ENCODE measurements at places on chromosomes 2 and 18.

DNA sequence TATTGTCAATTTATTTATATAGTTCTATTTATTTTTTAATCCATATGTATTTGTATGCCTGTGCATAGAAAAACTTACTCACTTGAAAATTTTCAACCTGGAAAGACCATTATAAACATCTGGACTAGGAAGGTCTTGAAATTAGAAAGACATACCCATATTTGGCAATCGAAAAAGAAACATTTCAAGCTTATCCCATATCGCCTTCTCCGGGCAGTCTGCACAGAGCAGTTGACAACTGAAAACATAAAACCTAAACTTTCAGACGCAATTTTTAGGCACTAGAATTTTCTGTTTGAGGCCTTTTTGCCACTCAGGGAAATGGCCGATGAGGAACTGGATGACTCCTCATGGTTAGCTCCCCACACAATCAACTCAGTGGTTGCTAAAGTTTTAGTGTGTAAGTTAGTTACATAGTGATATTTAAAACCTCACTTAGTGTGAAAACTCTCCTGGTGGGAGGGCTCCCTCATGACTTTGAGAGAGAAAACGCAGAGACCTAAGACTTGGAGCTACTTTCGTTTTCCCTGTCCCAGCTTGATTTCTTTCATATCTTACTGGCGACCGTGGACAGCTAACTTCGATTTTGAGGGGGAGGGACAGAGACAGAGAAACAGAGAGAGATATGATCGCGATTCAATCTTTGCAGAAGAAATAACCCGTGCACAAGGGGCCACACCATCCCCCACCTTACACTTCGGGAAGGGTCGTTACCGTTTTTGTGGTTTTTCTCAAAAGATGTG, 3.2 kb upstream of the HOXD12 start:
- DNase-seq, result no peak

GRCh38 chr18:41324934-41325333, 630.1 kb upstream of the PIK3C3 start:
- no peak for DNase-seq

GRCh38 chr2:937530-937929, 13.1 kb upstream of the SNTG2 start:
- no peak for DNase-seq

DNA sequence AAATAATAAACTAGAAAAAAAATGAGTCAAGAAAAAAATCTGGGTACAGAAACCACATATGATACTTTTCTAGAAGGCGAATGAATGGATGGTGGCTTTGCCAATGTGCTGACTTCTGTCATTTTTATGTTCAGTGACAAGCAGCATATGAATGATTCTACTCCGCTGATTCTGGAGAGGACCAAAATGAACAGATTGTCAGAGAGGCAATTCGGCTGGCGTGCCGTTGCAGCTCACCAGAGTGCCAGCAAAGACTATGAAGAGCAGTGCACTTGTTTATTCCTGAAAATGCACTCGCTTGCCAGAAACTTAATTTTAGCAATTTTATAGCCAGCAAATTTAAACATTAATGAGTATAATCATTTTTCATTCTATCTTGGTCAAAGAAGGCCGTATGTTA, 105.9 kb upstream of the NYAP2 start:
- no peak for DNase-seq

- no peak for DNase-seq
Observed at GRCh38 chr2:30675758-30676157, 131.5 kb downstream of the CAPN13 start.

- no peak for DNase-seq
Observed at GRCh38 chr2:169365029-169365480, 2.7 kb upstream of the LRP2 start.

- DNase-seq, result no peak
Observed at GRCh38 chr18:49041435-49042245, 90.9 kb upstream of the SMAD7 start.

- no peak for DNase-seq
Observed at GRCh38 chr2:169354244-169354643, 8.1 kb downstream of the LRP2 start.

- DNase-seq, result no peak
Observed at GRCh38 chr2:152448606-152449005, 113.6 kb downstream of the FMNL2 start.

GRCh38 chr2:184597571-184597991, 748 bp upstream of the ZNF804A start:
- DNase-seq, result no peak

GRCh38 chr2:144648837-144649465, 129.0 kb upstream of the ZEB2 start:
- no peak for DNase-seq

DNA sequence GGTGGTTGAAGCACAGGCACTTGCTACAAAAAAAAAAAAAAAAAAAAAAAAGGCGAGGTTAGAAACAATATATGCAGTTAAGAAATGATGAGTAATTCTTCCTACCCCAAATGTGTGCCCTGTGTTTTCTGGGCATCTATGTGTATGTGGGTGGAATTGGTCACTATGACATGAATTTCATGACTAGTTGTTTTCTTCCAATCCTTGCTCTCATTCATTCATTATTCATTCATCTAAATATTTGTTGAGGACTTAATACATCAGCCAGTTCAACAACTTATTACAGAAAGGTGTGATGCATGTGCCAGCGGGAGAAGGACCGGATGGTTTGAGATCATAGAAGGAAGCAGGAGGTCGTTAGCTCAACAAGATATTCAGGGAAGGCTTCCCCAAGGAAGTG, 8.3 kb upstream of the EGR4 start:
- DNase-seq, result no peak

- no peak for DNase-seq
Observed at GRCh38 chr2:151861174-151861573, 33.0 kb upstream of the ARL5A start.

DNA sequence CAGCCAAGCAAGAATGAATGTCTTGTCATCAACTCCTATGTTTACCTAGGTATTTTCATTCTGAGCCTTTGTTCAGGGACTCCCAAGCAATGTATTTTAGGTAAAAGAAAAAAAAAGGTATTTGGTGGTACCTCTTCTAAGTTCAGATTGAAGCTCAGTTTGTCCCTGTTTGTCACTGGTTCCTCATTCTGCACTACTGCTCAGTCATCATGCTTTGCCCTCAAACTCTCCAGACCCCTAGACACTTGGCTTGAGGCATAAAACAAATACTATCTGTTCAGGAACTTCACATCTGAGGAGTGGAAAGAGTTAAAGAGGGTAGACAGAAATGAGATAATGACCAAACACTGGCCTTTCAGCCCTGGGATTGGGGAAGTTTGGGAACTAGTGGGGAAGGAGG, 163.6 kb upstream of the HNRNPA3 start:
- DNase-seq, result no peak

DNA sequence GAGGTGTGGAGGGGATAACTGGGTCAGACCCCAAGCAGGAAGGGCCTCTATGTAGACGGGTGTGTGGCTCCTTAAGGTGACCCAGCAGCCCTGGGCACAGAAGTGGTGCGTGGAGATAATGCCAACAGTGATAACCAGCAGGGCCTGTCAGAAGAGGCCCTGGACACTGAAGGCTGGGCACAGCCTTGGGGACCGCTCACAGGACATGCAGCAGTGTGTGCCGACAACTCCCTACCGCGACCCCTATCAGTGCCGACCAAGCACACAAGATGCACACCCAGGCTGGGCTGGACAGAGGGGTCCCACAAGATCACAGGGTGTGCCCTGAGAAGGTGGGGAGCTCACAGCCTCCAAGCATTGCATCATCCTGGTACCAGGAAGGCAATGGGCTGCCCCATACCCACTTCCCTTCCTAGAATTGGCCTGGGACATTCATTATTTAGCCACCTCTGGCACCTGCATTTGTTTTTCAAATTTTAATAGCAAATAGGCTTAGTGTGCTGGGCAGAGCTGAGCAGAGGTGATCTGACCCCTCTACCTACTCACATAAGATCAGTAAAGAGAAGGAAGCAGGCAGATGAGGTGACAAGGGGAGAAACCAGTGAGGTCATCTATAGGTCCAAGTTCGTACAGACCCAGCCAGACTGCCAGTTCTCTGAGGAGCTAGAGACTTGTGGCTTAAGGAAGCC, 55.2 kb downstream of the BCL11A start:
- DNase-seq, result no peak

GRCh38 chr18:79987566-79987965, 797 bp downstream of the TXNL4A start:
- DNase-seq, result no peak

DNA sequence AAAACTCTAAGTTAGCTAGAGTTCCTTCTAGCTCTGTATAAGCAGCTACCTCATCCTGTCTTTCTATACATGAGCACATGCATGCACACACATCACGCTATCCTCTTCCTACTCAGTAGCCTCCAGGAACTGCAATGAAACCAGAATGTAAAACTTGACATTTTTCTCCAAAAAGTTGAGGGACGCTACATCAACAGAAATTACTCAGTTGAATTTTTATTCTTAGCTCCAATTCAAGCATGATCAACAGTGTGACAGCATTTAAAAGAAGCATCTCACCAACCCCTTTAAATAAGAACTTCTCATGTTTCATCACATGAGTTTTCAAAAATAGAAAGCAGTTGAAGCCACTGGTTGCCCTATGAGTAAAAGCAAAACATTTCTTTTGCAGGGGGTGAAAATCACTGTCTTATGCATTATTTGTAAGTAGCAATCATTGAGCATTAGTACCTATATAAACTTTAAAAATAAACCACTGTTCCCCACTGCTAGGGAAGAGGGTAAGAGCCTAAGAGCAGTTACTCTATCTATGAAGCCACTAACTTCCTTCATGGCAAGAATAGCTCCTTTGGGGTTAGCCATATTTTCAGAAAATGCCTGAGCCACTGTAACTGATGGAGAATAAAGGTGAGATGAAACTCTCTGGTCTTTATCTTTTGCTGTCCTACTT, 77.9 kb upstream of the ARL5A start:
- no peak for DNase-seq

DNA sequence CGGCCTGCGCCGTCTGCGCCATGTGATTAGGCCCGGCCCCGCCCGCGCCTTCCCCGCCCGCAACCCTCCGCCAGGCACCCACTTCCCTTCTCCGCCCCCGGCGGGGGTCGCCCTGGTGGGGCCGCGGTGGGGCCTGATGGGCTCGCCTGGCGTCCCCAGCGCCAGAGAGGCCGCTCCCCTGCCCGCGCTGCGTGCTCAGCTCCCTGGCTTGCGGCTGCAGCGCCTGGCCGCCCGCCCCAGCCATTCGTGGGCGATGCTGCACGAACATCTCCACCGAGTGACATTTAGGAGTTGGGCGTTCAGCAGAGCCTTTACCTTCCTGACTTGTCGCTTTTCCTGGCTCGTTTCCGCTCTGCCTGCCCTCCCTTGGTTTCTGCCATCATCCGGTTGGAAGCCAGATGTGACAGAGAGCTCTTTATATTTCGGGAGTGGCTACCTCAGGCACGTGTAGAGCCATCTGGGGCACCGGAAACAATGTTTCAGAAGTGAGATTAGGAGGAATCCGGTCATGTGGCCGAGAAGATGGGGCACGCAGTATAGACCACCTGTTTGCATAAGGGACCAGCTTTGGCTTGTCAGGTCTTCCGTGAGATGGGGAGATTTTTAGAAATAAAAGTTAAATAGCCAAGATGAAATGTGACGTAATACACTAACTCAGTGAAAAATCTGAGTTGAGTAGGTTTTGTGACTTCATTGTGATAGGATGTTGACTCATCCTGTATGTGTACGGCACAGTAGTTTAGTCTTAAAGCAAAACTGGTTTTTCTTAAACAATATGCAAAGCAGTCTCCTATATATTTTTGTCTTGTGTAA, 1.2 kb downstream of the GLS start:
- DNase-seq, result peak; percentile 80

DNA sequence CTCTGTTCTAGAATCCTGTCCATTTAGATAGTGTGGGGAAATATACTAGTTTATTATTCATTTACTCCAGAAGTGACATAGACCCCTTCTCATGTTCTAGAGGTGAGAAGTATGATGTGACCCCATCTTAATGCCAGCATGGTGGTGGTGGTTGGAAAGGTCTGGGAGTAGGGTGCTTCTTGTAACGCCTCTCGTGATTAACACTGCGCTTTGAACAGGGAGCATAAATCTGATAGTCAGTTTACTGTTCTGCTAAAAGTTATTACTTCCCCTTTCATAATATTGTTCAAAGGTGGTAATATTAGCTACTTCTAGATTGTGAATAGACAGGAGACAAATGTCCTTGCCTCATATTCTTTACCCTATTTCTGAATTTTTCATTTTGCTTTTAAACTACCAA, 35.6 kb downstream of the EHBP1 start:
- DNase-seq, result no peak

DNA sequence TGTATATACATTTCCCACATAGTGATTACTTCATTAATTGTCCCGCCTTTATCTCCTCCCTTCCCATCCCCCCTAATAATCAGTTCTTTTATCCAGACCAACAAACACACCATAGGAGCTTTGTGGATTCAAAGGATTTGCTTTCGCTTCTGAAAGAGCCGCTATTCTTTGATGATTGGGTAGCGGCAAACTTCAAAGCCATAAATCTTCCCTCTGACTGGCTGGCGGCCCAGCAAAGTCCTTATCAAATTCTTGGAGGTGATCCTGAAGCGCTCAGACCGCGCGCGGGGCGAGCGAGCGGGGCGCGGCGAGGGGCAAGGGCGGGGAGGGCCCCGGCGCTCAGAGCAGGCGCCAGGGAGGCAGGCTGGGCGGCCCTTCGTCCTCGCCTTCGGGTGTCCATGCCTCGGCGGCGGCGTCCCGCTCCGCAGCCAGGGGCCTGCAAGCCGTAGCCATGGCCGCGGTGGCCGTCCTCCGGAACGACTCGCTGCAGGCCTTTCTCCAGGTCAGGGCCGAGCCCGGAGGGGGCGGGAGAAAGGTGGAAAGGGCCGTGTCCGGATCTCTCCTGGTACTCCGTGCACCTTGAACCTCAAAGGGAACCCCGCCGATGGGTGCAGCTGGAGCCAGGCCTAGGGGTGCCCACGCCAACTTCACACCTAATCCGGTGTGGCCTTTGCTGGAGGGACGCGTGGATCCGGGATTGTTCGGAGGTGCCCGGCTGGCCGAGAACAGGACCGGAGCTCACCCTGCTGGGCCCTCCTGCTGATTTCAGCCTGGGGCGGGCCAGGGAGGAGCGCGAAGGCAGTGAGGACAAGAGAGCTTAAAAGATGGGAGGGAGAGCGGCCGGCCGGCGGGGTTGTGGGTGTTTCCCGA, at the start of gene SP5:
TSS of gene SP5 (plus strand) at position 276 of the 870 bp plus-strand sequence. CDS start at position 452, 176 bp downstream.
- DNase-seq, result peak; percentile 84

DNA sequence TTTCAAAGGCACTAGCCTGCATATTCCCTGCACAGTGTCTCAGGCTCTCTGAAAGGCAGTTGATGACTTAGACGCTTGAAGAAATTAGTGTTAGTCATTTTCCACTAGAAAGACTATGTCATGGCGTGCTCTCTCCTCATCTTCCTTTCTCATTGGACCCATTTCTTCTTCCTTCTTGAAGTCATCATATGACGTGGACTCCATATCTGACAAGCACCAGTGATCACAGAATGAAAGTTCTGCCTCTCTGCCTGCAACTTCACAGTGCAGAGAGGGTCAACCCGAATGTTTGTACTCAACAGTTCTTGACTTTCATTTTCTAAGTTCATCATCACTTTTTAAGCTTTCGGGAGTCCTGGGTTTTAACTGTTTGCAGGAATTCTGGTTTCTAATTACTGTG, 63.7 kb upstream of the CYRIA start:
- DNase-seq, result no peak

DNA sequence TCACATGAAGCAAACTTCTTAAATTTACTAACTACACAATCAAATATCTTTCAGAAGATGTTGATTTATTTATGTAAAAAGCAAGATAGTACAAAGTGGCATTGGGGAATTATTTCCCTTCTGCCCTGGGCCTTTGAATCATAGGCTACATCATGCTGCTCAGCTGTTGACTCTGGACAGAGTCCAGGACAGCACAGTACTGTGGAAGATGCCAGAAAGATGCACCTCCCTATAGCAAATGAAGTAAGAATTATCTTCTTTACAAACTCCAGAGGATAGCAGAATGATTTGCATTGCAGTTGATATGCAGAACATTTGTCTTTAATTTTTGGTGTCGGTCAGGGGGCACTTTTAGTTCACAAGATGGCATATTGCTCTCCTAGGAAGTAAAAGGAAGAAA, 1354.5 kb upstream of the ZEB2 start:
- DNase-seq, result no peak

All from DMS 273 treated with DMSO at 0.1 percent for 48 hours (cell line).